ENCODE measurements at places on chromosomes 2 and 18.

DNA sequence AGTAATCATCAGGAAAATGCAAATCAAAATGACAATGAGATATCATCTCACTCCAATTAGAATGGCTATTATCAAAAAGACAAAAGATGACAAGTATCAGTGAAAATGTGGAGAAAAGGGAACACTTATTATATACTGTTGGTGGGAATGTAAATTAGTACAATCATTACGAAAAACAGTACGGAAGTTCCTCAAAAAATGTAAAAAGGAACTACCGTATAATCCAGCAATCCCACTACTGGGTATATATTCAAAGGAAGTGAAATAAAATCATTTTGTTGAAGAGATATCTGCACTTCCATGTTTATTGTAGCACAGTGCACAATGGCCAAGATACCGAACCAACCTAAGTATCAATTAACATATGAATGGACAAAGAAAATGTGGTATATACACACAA is 52.4 kb upstream of the TEX51 start:
- no peak for DNase-seq

DNA sequence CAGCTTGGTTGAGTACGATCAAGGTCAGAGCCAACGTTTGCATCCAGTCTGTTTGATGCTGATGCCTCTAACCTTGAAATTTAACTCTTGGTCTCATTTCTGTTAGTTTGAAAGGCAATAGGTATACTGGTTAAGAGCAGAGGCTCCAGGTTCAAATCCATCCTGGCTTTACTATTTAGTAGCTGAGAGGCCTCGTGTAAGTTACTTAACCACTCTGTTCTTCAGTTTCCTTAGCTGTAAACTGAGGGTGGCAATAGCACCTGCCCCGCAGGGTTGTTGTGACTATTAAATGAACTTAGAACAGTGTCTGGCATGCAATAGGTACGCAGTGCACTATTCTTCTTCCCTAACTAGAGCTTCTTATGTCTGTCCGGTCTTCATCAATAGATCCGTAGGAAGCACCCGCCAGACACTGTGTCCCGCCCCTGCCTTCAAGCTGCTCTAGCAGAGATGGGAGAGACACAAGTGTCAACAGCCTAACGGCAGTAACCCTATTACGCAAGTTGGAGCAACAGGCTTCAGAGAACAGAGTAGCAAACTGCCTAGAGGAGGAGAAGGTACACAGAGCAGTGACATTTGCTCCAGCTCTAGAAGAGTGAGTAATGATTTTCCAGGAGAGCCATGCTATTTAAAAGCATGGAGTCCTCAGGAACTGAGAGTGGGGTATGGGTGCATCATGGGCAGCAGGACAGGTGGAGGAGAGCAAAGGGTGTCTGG is 62.7 kb upstream of the ST3GAL5 start:
- DNase-seq = no peak

DNA sequence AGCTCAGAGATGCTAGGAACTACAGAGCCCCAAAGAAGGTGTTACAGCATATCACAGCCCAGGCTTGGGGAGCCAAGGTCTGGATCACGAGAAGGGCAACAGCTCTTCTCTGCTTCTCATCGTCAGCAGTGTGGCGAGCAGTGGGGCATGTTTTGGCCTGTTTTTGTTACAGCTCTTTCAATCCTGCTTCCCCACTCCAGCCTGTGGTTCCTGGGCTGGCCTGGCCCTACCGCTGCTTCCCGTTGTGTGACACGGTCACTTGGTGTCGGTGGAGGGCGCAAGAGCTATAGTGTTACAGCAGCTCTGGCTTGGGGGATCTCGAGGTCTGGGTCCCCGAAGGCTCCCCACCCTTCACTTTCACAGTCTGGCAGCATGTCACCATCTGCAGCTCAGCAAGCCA is 870.2 kb downstream of the CBLN2 start:
- no peak for DNase-seq

DNA sequence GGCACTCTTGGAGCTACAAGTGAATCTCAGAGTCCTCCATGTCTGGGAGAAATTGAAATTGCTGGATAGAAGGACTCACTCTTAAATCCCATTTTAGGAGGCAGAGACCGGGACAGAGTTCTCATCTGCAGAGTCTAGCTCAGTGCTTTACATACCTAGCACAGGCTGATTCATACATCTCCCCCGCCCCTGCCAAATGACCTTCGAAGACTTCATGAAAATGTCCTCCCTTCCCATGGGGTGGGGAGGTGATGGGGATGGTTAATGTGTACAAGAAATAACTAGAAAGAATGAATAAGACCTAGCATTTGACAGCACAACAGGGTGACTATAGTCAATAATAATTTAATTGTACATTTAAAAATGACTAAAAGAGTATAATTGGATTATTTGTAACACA is 8.2 kb upstream of the SERPINB5 start:
- DNase-seq = no peak

DNA sequence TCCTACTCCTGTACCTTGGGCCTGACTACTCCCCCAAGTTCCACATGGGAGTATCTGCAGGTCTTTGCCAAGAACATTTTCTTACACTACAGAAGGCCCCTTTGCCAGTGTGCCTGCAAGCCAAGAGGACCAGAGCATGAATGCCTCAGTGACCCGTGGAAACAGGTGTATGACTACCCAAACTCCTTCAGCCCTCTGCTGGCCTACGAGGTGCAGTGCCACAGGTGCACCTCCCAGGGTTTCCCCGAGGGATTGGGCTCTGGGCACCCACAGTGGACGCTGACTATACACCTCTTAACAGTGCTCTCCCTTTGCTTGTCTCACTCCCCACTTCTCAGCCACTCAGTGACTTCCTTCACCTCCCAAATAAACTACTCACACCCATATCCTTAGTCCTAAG is 91.4 kb downstream of the COL6A3 start:
- no peak for DNase-seq

GRCh38 chr2:131034122-131035051 is 58.9 kb downstream of the FAM168B start:
- DNase-seq = no peak

- DNase-seq = no peak
Observed at GRCh38 chr2:80126596-80127189, 177.9 kb downstream of the LRRTM1 start.

- DNase-seq = no peak
Observed at GRCh38 chr2:14016289-14016955, 616.1 kb upstream of the LRATD1 start.

GRCh38 chr18:45684341-45685115 is 39.5 kb upstream of the SLC14A1 start:
- no peak for DNase-seq

DNA sequence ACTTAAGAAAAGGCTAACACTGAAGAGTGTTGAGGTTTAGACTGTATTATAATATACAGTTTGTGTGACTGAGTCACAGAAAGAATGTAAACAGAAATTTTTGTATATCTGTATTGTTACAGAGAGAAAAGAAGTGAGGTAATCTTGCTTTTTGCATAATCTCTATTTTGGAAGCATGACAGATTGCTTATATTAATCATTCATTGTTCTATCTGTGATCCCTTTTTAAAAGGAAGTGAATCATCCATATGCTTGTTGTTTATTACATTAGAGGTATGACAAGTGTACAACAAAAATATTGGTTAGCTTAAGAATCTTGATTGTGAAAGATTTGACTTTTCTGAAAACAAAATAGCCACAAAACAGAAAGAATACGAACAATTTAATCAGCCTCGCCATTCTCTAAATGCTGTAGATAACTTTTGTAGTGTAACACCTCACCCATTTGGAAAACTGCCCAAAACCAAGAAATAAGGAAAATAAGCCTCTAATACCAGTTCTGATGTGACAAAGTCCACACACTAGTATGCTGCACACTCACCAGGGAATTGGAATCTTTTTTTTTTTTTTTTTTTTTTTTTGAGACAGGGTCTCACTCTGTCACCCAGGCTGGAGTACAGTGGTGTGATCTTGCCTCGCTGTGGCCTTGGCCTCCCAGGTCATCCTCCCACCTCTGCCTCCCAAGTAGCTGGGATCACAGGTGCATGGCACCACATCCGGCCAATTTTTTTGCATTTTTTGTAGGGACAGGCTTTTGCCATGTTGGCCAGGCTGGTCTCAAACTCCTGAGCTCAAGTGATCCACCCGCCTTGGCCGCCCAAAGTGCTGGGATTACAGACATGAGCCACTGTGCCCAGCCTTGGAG is 91.5 kb upstream of the LPIN2 start:
- no peak for DNase-seq

DNA sequence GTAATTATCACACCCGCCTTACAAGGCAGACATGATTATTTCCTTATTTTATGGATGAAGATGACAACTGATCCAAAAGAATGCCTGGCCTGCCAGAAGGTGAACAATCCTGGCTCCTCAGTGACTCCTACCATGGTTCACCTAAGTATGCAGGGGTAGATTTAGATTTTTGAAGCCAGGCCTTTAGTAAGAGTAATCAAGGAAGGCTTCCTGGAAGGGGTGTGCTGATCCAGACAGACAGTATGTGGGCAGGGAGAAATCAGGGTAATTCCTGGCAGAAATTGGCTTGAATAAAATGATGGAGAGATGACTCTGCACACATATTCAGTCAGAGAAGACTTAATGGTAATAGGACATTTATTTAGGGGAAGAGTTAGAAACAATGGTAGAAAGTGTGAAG is 637.7 kb upstream of the FANCL start:
- DNase-seq = no peak

DNA sequence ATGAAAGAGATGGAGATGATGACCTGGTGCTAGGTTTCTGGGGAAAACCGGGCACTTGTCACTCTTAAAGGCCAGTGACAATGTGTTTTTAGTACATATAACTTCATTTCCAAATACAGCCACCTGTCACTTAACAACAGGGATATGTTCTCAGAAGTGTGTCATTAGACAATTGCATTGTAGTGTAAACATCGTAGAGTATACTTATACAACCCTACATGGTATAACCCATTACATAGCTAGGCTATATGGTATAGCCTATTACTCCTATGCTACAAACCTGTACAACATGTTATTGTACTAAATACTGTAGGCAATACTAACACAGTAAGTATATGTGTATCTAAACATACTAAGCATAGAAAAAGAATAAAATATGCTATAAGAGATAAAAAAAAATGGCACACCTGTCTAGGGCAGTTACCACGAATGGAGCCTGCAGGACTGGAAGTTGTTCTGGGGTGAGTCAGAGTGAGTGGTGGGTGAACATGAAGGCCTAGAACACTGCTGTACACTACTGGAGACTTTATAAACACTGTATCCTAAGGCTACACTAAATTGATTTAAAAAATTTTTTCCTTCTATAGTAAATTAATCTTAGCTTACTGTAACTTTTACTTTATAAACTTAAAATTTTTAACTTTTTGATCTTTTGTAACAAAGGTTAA is 123.2 kb downstream of the THADA start:
- no peak for DNase-seq

- no peak for DNase-seq
Observed at GRCh38 chr18:11504962-11505361, 104.4 kb upstream of the SLC35G4 start.

DNA sequence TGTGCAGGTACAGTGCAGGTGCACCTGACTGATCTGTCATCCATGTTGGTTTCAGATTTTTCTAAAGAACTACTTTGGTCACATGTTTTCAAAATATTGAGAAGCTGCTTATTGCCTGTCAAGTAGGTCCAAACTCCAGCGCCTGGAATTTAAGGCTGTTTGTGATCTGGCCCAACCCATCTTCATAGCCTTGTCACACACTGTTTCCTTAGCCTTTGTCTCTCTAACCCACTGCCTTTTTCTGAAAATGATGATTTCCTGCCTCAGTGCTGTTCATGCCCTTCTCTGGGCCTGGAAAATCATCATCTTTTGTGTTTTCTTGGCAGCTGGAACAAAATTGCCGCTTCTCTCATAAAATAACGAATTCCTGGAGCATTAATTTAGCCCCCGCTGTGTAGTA is 7.2 kb downstream of the LIMS1 start:
- DNase-seq = no peak

DNA sequence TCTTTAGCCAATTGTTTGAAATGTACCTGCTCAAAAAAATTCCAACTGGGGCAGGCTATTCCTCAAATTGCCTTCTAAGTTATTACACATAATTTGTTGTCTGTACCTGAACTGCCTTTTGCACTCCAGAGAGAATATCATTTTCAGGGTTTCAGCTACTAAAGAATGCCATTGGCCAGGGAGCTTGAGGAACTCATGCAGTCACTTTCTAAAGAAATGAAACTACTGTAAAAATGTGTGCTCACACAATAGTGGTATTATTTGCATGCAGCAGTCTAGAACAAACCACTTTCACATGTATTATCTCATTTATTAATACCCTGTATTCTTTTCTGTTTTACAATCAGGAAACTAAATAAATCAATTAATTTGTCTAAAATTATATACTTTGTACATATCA is 152.2 kb downstream of the PID1 start:
- DNase-seq = no peak

DNA sequence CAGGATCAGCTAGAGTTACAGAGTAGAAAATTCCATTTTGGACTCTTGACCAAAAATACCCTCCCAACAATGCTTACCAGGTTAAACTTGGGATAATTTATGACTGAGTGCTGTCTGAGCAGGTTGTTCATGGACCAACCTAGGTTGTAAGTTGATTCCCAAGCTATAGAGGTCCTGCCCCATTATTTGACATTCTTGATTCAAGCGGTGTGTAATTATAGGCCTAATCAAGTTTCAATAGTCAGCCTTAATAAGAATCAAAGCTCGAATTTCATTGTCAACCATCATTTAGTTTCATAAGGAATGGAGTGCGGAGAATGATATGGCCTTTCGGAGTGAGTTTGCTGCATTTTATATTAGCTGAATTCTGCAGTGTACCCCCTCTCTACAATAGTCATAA is 152.8 kb upstream of the FIGN start:
- no peak for DNase-seq

All from NCI-H1694 (cell line).